Stimulated activated CD4-positive, alpha-beta T cell treated with anti-CD3 and anti-CD28 coated beads, Interleukin-1b, Interleukin-23, amount 100 ng/mL, for 24 hours (primary cell): ENCODE measurements at places on chromosomes 7 and 10.

DNA sequence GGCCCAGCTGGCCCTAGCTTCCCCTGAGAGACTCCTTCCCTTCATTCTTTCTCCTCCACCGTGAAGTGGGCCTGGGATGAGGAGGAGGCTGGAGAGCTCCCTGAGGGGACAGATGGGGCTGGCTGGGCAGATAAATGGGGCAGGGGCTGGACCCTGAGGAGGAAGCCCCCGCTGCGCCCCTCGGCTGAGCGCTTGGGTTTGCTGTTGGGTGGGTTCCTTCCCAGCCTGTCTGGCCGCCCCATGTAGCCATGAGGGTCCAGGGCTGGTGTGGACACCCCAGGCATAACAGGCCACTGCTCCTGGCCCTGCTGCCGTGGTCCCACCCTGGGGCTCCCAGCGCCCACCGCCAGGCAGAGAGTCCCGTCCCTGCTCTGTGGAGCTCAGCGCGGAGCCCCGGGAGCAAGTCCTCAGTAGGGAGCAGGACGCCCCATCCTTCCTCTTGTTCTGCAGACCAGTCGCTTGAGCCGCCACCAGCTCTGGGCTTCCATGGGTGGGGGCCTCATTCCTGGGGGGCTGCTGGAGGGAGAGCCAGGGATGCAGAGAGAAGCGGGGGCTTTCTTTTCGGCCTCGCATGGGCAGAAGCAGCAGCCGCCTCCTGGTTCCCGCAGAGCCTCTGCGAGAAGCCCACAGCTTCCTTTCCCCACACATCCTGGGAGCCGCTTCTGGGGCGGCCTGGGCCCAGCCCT is 266.4 kb upstream of the TCERG1L start:
- no peak for DNase-seq

- no peak for DNase-seq
These were observed 57.1 kb upstream of the IGFBP3 start for GRCh38 chr7:45978010-45978681.

DNA sequence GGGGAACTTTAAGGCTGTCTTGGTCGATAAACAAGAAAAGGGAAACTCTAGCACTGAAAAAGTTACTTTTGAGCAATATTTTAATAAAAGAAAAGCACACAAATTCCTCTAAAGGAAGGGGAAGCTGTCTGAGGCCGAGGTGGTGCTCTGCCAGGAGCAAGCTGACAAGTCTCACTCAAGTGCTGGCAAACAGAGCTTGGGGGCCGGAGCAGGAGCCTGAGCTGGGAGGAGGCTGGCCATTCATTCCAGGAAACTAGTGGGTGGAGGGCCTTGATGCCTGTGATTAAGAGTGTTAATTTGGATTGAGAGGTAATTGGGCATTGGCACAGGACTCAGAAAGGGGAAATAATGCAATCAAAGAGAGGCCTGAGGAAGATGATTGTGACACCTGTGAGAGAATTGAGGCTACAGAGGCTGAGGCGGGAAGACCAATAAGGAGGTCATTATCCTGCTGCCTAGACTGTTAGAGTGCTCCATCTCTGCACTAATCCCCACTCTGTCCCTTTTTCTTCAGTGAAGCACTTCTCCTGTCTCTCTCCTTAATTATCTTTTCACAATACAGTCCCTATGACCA is 154.9 kb upstream of the COL1A2 start:
- DNase-seq = no peak

- DNase-seq = no peak
These were observed 29.7 kb upstream of the SEC61G start for GRCh38 chr7:54788664-54789063.

- peak; percentile 44 for DNase-seq
These were observed 12.0 kb downstream of the LSM8 start for GRCh38 chr7:118195837-118196474.

- no peak for DNase-seq
These were observed 6.8 kb downstream of the ATG9B start for GRCh38 chr7:151017370-151017952.

DNA sequence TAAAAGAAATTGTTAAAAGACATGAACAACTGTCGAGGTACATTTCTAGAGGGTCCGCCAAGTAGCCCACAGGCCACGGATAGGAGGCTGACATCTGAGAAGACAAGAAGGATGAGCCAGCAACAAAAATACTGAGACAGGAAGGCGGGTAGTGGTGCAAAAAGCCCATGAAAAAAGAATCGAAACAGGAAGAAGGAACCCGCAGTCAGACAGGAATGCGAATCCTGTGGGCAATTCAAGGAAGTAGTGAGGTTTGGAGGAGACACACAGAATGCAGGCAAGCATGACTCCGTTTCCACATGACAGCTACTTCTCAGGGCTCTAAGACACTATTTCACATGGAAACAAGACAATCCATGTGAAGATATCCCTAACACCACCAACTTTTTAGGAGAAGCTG is 125.2 kb downstream of the DOCK4 start:
- DNase-seq = no peak

DNA sequence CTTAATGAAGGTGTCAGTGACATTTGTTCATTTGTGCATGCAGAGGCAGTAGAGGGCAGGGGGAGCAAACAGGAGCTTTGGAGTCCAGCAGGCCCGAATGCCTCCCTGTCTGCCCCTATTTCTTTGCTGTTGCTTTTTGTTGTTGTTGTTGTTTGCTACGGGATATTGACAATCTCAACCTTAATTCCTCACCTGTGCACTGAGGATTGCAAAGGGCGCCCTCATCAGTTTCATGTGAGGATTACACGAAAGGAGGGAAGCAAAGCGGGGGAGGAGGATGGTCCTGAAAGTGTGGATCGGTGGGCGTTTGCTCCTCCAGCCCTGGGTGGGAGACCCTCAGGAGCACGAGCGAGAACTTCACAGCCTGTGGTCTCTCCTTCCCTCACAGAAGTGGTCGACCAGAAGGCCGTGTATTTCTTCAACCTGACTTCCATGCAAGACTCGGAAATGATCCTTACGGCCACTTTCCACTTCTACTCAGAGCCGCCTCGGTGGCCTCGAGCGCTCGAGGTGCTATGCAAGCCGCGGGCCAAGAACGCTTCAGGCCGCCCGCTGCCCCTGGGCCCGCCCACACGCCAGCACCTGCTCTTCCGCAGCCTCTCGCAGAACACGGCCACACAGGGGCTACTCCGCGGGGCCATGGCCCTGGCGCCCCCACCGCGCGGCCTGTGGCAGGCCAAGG is 9.6 kb downstream of the GDF10 start:
- DNase-seq = no peak

GRCh38 chr10:113199459-113199858 is 249.4 kb downstream of the TCF7L2 start:
- no peak for DNase-seq

GRCh38 chr10:85003083-85003482 is 674.7 kb downstream of the CCSER2 start:
- DNase-seq = no peak

DNA sequence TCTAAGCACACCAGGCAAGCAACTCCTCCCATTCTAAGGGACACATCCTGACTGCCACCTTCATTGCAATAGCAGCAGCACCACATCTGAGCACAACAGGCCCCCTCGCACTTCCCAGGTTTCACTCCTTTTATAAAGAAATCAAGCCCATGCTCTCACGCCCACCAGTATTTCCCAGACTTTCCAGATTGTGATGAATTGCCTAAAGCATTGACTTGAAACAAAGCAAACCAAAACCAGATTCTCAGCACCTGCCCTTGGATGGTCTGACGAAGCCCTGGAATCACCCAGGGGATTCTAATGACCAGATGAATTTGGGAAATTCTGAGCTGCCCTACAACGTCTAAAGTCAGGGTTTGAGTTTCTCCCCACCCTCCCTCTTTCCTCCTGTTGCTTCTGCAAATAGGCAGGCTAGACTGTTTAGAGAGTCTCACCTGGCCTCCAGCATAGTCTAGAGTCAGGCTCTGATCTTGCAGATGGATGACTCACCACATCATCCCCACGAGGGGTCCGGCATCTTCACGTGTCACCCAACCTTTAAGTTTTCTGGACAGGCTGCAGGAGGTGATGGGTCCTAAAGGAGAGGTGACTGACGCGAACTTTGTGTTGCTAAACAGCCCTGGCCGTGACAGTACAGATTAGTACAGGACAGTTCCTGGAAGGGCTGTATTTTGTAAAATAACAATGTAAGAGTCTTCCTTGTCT is 198.0 kb downstream of the SKIDA1 start:
- DNase-seq = no peak

- DNase-seq = no peak
These were observed 178.2 kb upstream of the NRG3 start for GRCh38 chr10:81696609-81697388.

DNA sequence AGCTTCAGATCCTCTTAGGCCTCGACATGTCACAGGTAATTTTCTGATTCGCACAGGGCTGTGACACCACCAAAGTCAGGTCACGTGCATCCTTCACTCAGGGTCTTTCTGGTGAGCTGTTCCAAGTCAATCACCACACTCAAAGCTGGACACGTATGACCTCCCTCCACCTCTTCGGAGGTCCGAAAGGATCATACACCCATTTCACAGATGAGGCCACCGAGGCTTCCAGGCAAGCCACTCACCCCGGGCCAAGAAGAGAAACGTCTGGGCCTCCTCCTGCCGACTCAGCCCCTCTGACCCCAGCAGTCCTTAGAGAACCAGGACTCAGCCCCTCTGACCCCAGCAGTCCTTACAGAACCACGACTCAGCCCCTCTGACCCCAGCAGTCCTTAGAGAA is 74.6 kb downstream of the FOXL3 start:
- no peak for DNase-seq

- DNase-seq = no peak
These were observed 105.5 kb downstream of the TES start for GRCh38 chr7:116315803-116316202.

DNA sequence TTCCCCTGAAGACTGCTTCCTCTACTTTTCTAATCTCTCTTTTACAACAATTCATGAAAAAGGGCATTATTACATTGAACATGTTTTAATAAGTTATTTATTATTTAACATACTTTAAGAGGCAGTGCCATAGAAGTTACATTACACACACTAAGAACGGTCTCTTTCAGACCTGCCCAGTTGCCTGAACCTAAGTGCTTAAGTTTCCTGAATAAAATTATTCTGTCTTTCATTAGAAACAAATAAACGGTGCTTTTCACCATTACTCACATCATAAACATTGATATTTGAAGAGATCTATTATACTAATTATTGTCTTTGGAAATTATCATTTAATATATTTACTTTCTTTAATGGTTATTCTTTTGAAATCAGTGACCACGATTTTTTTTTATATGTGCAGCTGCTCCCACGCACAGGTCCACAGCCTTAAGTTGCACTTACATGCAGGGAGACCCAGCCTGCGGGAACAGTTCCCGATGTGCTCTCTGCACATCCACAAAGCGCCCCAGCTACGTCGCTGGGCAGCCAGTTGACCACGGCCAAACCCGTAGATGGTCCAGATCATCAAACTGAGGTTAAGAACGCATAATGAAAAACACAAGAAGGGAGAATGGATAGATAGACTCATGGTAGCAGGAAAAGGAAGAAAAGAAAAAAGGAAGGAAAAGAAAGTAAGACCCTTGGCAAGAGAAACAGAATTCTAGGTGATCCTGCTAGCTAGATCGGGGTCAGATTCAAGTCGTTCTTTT is 437.0 kb upstream of the MGMT start:
- no peak for DNase-seq

- no peak for DNase-seq
These were observed 399 bp downstream of the FHIP2A start for GRCh38 chr10:114821915-114822443.

DNA sequence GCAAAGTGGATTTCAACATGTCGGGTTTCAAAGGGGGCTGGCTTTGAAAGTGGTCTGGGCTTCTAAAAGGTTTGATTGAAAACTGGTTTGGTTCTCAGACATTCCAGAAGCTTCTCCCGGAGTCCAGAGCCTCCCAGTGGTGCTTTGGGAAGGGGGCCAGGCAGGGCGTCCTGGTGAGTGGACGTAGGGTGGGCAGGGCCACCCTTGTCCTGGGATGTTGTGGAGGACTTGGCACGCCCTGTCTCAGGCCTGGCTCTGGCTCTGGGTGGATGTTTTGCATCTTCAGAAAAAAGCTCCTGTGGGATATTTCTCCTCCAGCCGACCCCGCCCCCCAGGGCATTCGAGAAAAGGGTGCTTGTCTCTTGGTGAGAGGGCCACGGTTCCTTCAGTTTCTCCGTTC is 31.2 kb downstream of the GRIFIN start:
- no peak for DNase-seq
